ENCODE measurements at places on chromosomes 11 and 22.
A peak's percentile ranks its signal among the peaks of the same experiment; 100 is the strongest.

DNA sequence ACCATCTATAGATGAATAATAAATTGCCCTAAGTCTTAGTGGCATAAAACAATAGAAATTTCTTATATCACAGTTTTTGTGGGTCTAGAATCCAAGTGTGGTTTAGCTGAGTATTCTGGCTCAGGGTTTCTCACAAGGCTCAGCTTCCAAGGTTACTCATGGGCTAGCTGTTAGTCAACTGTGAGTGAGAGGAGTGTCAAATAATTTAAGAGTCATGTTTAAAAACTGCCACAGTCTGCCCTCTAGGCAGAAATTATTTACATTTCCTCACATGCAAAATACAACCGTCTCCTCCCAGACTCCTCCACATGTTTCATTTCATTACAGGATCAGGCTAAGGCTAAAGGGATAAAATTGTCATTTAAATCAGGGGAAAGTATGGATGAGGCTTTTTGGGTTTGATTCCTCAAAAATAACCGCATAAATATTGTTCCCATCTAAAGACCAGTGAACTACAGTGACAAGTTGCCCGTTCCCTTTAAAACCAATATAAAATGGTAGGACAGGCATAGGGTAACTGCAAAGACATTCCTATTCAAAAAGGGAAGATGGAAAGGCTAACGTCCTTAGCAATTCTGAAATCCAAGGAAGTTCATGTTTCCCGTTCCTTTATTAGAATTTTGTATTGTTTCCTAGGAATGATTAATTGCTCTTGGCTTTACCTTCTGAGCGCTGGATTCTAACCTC is 324.3 kb downstream of the DYNC2H1 start:
- no peak for DNase-seq

DNA sequence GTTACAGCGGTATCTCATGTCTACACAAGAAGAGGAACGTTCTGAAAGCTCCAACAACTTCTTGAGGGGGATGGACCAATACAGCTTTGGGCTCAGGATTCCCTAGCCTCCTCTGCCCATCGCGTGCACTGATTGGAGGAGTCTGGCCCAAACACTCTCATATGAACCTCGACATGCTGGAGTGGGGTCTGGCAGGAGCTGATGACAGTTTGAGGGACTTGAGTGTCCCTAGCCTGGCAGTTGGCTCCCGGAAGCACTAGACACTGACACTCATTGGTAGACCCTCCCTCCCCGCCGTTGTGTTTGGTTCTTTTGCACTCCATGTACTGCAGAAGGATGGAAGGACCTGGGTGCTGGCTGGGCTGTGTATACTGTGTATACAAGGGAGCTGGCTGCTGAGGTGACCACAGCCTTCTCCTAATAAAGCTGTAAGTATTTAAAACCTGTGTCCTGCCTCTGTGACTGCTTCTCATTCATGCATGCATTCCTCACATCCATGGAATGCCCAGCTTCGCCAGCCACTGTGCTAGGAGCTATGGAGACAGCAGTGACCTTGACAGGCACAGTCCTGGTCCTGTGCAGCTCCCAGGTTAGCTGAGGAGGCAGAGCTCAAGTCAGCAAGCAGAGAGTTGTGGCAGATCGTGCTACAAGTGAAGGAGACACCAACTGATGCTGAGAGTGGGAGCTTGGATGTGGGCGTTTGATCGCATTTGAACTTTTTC is 27.9 kb downstream of the ADAMTS15 start:
- DNase-seq: peak; percentile 39

DNA sequence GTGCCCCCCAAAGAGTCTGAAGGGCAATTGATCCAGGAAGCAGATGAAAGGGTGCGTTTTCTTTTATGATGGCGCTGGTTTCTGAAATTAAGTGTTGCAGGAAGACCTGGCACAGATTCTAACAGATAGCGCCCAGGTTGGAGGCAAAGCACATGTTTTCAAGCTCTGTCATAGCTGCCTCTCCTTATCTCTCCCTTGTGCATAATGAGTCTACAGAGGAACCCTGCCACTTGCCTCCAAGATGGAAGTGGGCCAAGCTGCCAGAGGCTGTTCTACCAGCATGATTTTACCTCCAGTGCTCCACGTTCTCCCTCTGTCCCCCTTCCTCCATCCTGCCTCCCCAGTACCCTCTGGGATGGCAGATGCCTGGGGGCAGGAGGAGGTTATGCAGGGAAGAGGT is 30.0 kb upstream of the TLCD5 start:
- no peak for DNase-seq

DNA sequence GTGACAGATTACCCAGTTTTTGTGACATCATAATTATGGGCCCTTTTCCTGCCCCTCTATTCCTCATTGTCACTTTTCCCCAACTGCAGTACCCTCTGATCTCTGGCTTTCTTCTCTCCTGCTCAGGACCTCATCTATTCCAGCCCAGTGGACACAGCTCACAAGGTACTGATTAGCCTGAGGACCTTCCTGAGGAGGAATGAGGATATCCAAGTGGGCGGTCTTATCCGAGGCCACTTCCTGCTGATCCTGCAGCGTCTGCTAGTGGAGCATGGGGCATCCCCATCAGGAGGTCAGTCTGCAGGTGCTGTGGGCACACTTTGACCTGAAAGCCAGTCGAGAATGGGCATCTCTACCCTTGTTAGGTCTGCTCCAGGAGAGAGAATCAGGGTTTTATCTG is 24.5 kb upstream of the CCDC134 start:
- DNase-seq: no peak

DNA sequence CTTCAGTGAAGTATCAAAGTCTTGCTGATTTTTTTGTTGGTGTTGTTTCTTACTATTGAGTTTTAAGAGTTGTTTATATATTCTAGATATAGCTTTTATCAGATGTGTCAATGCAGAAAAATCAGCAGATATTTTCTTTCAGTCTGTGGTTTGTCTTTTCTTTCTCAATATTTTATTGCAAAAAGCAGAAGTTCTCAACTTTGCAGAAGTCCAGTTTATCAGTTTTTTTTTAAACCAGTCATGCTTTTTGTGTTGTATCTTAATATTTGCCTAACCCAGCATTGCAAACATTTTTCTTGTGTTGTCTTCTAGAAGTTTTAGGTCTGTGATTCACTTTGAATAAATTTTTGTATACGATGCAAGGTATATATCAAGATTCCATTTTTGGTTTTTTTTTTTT is 7.0 kb downstream of the ASRGL1 start:
- DNase-seq: no peak

GRCh38 chr22:18927020-18927419 is 9.1 kb downstream of the PRODH start:
- no peak for DNase-seq

DNA sequence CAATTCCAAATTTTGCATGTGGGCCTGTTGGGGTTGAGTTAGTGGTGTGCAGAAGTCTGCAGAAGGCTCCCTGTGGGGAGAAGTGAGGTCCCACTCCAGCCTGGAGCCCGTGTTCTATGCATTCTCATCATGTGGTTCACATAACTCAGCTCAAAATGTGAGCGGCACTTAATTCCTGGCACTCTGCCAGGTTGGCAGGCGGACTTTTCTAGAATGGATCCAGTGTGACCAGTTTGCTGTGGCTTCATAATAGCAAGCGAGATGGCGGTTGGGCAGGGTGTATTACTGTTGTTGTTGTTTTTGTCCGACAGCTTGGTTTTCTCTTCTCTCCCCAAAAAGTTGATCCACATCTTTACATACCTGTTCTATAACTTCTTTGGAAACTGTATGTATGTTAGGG is 146.8 kb upstream of the TTC12 start:
- DNase-seq: no peak

DNA sequence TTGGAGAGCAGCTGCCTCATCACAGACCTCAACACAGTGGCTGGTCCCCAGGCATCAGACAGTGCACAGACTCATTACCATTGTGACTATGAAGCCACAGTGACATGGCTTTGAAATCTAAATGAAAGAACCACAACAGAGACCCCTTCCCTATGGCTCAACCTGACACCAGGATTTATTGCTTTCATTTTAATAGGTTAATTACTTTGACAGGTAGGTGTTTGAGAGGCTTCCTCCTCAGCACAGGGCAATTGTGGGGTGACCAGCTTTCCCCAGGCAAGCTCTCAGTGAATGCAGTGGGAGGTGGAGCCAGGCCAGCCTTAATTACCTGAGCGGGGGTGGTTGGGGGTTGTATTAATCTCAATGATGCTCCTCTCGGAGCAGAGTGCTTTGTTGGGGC is 102.3 kb downstream of the CHST1 start:
- DNase-seq: no peak

DNA sequence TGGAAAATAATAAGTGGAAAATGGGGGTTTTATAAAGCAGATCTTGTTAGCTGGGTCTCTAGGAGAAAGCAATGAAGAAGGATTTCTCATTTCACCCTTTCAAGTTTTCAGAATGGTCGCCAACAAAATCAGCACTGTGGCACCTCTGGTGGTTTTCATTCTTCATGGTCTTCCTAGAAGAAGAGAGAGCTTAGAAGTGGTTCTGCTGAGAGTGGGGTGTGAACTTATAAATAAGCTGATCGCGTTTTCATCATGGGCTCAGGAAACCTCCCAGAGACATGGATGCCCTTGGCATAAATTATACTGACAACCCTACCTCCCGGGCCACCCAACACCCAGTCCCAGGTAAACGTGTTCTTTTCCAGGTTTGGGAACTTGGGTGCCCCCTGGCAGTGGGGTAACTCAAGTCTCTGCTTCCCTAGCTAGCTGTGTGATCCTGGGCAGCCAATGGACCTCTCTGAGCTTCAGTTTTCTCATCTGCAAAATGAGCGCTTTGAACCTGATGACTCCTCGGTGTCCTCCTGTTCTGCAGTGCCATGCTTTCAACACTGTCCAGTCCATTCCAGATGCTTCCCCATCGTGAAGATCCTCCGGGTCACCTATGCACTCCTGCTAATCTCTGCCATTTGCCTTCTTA is 72.6 kb upstream of the GRAMD1B start:
- DNase-seq: no peak

GRCh38 chr11:115764176-115764575 is 260.0 kb upstream of the CADM1 start:
- DNase-seq: no peak

DNA sequence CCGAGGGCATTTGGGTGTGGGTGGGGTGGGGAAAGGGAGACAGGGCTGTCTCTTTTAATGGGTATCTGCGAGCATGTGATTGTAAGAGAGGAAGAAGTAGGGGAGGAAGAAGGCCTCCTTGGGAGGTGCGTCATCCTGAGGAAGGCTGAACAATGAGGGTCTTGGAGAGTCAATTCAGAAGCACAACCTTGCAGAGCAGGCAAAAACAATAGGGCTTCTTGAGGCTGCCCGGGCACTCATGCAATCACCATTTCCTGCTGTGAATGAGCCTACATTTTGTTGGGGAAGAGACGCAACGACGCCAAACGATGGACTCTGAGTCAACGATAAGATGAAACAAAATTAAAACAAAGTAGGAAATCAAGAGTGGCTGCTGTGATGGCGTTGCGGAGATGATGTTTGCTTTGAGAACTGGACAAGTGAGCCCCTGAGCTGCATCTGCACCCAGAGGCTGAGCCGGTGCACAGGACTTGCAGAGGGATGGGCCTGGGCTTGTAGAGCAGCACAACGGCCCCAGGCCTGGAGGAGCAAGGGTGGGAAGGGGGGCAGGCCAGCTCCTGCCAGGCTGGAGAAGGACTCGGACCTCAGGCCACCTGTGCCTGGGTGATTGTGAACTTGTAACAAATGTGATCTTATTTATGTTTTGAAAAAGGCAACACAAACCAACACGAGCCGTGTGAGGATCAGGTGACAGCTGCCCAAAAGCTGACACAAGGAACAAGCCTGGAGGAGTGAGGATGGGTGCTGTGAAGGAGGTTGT is 92.3 kb upstream of the B3GAT1 start:
- DNase-seq: no peak

- DNase-seq: no peak
These were observed 15.4 kb downstream of the PRR14L start for GRCh38 chr22:31734512-31734911.

GRCh38 chr11:10409207-10409661 is 45.8 kb upstream of the AMPD3 start:
- DNase-seq: peak; percentile 34

GRCh38 chr11:62925308-62925707 is 4.1 kb upstream of the CHRM1 start:
- DNase-seq: peak; percentile 66

DNA sequence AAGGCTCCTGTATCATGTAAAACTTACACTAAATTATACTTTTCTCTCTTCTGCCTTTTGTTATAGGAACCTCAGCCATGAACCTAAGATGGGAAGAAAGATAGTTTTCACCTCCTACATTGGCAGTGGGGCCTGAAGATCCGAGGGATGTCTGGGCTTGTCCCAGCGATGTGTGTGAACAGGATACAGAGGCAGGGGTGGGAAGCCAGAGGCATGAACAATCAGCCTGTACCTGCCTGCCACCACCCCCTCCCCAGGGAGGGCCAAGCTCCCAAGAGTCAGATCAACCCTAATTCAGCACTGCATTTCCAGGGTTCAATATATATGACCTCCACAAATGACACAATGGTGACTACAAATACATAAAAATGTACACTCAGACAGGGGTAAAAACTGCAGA is 9.4 kb downstream of the KIAA0930 start:
- DNase-seq: no peak

Measured in ecto neural progenitor cell (in vitro differentiated cells).